ENCODE measurements at places on chromosomes 7 and 10. TPM values are rescaled to one million over a fixed set of nuclear protein-coding genes. Genes with fewer than 3 reads are reported as not detected.

DNA sequence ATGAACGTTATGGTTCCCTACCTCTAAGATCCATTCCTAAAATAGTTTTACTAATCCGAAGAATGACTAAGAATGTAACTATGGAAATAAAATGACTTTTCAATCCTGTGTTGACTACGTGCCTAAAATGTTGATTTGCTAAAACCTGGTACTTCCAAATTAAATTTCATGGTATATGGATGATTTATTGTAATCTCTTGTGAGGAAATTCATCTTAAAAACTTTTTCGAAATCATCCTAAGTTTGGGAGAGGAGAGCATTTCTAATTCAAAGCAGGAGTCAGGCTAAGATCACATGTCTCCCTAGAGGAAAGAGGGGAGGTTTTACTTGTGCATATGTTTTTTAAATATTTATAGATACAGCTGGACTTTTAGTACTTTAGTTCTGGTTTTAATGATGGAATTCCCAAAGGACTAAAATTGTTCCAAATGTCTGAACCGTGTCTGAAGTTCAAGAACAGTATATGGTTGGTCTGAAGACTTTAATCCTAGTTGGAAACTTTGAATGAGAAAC is 483.9 kb downstream of the AUTS2 start:
- peak; percentile 9 for DNase-seq

DNA sequence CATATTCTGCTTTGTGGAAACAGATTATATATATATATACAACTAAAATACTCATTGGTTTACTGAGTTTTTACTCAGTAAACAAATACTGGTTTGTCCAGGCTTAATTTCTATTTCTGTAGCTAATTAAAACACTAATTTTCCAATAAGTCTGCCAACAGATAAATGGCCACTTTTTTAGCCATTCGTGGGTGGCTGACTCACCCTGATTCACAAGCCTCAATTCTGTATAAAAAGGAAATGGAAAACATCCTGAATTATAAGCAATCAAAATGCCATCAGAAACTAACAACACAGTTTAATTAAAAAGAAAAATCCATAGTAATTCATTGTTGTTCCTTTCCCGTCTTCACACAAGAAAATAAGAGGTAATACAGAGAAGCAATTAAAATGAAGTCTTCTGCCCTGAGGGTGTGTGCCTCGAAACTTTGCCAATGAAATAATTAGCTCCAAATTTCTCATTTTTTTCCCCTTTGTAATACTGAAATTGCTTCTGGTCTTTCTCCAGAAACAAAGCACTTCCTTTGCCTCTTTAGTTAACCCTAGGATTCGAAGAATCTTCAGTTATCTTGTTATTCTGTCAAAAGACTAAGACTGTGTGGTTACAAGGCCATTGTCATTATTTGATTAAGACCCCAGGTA is 118.7 kb upstream of the PTN start:
- DNase-seq: peak; percentile 28

DNA sequence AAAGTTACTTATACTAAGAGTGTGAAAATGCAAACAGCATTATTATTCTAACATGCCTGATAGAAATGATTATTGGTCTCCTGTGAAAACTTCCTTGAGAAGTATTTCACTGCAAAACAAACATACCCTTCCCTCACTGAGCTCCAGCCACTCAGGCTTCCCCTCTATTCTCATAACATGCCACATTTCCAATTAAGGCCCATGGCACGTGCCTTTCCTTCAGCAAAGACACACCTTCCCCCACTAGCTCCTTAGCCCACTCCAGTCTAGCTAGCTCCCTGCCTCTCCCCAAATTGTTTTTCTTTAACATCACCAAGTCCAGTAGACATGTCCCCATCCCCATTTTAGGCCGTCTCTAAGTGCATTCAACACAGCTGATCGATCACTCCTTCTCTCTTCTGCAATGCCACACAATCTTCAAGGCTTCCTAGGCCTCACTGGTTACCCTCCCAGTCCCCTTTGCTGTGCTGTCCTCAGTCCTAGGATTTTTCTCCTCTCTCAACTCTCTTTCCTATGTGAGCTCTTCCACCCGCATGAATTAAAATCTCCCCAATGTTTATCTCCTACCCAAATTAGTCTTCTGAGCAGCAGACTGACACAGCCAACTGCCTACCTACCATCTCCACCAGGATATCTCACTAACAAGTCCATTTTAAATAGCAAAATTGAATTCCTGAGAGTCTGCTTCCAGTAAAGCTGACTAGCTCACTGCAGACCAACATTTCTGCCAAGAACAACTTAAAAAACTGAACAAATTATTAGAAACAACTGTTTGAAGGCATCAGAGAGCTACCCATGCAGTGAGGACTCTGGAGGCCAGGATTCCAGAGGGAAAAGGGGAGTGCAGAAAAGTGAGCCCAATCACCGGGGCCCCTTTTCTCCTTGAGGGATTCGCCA is 11.9 kb downstream of the CYTH3 start:
- DNase-seq: no peak

GRCh38 chr7:144036302-144036885 is 12.4 kb upstream of the OR2A5 start:
- DNase-seq: no peak

GRCh38 chr7:150322833-150323681 is at the start of the genes ACTR3C and LRRC61:
TSS of gene ACTR3C (minus strand) at chr7:150323545. CDS start at chr7:150295296, 28,249 bp downstream.
TSS of gene LRRC61 (plus strand) at chr7:150323355. CDS start at chr7:150336862, 13,507 bp downstream.
- DNase-seq: no peak

GRCh38 chr10:68231106-68231816 is 652 bp downstream of the ATOH7 start:
- peak; percentile 62 for DNase-seq

GRCh38 chr7:27173956-27174873 is at the start of gene HOXA10:
TSS of gene HOXA10 (minus strand) at chr7:27174320. CDS start at chr7:27174306, 14 bp downstream.
- peak; percentile 84 for DNase-seq

GRCh38 chr10:62981096-62981495 is 152.0 kb upstream of the NRBF2 start:
- DNase-seq: no peak

DNA sequence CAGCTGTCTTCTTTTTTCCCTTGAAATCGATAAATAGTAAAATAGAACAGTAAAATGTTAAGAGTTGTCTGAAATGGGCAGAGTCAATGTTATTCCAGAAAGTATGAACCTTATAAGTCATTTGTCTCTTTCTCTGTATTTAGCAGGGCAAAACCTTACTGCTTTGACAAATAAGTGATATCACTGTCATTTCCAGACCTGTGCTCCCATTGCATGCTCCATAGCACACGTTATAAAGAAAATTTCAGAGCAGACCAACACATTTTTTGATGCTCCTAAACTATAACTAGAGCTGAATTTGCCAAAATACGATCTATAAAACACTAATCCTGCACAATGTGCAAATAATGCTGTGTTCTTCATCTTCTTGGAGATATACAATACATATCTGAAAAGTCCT is 1.1 kb downstream of the A1CF start:
- DNase-seq: no peak

- DNase-seq: no peak
Measured at GRCh38 chr10:132862485-132863420, 76.8 kb upstream of the NKX6-2 start.

TAF5 gene
- total RNA-seq: 4.2 TPM

DNA sequence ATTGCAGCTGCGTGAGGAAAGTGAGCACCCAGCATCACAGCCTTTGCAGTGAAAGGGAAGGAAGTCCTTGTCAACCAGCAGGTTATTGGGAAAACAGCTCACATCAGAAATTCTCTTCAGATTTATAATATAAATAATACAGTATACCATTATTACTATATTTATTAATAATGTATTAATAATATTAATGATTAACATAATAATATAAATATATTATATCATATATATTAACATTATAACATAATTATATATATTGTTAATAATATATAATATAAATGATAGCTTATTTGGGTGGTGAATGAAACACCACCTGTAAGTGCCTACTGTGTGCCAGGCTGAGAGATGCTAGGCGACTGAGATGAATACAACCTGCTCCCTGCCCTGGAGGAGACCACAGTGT is 423.0 kb downstream of the TCERG1L start:
- no peak for DNase-seq

CTBP2 gene
- 84.7 TPM for total RNA-seq

- DNase-seq: no peak
Measured at GRCh38 chr7:130366564-130366963, 13.7 kb upstream of the CPA1 start.

RASA4B gene
- total RNA-seq: 2.3 TPM

- DNase-seq: no peak
Measured at GRCh38 chr7:156160811-156161210, 348.5 kb upstream of the SHH start.

GRCh38 chr10:83153714-83154113 is 985.6 kb upstream of the GHITM start:
- DNase-seq: no peak

GRCh38 chr7:105910172-105910571 is 33.8 kb upstream of the ATXN7L1 start:
- no peak for DNase-seq

DNA sequence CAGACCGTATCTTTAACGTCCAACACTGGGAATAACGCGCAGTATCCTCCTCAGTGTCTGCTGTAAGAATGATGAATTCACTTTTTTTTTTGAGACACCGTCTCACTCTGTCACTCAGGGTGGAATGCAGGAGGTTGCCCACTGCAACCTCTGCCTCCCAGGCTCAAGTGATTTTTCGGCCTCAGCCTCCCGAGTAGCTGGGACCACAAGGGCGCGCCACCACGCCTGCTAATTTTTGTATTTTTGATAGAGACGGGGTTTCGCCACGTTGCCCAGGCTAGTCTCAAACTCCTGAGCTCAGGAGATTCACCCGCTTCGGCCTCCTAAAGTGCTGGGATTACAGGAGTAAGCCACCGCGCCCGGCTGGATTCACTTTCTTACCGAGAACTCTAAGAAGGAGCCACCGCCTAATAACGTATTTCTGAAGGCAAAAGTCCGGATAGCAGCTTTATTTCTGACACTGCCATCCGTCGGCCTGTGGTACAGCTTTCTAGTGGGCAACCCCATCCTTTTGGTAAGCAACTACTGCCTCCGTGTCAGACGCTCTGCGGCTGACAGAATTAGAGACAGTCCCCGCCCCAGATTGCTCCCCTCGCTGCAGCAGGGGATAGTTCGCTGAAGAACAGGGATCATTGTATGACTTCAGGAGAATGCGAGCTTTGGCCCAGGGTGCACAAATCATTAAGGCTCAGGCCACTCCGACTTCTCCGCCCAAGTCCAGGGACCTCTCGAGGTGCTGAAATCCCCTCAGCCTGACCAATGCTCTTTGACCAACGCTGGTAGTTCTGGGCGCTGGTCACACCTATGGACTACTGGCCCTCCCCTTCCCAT is 662 bp downstream of the POLR3A start:
- DNase-seq: peak; percentile 72

NUTM2B gene
- 0.32 TPM for total RNA-seq

GRCh38 chr10:83862723-83863122 is 276.6 kb upstream of the GHITM start:
- DNase-seq: no peak

GRCh38 chr10:104642658-104643302 is 1.7 kb downstream of the SORCS3 start:
- no peak for DNase-seq

NOS3 gene
- 1.3 TPM for total RNA-seq
